Stimulated activated CD4-positive, alpha-beta T cell treated with anti-CD3 and anti-CD28 coated beads, Interleukin-15, amount 100 ng/mL, for 1 hour (primary cell): ENCODE measurements at places on chromosomes 12 and 14.
A peak's percentile ranks its signal among the peaks of the same experiment; 100 is the strongest.

- peak; percentile 43 for DNase-seq
These were observed 90.6 kb downstream of the PAPOLA start for GRCh38 chr14:96592591-96593386.

DNA sequence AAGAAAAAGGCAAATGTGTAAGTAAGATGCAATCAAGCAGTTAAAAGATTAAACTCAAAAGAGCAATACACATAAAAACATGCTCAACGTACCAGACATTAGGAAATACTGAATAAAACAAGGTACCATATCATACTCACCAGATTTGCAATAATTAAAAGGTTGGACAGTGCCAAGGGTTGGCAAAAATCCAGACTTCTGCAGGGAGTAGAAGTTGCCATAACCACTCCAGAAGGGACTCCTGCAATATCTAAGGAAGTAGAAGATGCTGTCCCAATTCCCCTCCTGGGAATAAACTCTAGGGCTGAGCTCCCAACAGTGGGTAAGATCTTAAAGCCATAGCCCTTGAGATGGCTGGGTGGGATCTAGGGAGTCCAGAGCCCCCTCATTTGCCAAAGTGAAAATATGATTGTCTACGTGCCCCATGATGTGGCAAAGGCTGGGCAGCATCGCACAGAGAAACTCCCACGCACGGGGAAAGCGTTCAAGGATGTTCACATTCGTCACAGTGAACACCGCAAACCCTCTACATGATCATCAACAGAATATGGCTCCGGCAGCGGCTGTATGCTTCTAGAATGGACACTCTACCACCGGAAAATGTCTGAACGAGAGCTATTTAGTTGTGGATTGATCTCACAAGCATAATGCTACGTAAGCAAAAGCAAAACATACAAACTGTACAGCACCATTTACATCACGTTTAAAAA is 12.3 kb downstream of the KCTD10 start:
- DNase-seq, result no peak

GRCh38 chr12:4434301-4434700 is 11.3 kb downstream of the FGF6 start:
- no peak for DNase-seq

DNA sequence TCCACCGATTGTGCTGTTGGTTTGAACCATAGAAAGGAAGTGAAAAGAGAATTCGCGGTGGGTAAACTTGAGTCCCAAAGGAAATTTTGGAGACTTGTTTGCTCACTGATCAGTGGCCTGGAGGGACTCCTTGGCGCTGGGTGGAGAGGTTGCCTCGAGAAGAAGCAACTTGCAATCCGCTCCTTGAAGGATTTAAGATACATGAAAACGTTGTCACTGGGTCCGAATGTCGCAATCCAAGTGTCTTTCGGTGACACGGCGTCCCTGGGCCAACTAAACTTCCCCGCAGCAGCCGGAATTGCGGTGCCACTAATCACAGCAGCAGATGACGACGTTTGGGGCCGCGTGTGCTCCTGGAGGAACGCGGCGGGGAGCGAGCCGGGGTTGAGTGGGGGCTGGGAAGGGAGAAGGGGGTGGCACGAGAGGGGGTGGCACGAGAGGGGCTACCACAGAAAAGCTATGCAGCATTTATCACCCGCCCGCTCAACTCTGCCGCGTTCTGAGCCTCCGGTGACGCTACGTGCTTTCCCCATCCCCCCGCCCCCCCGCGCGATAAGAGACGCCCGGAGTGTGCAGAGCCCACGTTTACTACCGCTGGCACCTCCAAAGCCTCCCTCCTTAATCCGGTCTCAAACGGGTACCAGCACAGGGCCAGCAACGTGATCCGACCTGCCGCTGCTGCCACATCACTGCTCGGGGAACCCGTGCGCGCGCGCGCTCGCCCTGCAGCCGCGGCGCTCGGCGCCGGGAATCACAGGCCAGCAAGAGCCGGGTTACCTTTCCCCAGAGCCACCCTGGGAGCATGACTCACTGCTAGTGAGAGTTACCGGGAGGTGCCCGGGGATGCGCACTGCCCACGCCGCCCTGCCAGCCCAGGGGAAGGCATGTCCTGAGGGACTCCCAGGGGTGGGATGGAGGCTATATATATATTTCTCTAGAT is 833 bp upstream of the BHLHE41 start:
- no peak for DNase-seq

DNA sequence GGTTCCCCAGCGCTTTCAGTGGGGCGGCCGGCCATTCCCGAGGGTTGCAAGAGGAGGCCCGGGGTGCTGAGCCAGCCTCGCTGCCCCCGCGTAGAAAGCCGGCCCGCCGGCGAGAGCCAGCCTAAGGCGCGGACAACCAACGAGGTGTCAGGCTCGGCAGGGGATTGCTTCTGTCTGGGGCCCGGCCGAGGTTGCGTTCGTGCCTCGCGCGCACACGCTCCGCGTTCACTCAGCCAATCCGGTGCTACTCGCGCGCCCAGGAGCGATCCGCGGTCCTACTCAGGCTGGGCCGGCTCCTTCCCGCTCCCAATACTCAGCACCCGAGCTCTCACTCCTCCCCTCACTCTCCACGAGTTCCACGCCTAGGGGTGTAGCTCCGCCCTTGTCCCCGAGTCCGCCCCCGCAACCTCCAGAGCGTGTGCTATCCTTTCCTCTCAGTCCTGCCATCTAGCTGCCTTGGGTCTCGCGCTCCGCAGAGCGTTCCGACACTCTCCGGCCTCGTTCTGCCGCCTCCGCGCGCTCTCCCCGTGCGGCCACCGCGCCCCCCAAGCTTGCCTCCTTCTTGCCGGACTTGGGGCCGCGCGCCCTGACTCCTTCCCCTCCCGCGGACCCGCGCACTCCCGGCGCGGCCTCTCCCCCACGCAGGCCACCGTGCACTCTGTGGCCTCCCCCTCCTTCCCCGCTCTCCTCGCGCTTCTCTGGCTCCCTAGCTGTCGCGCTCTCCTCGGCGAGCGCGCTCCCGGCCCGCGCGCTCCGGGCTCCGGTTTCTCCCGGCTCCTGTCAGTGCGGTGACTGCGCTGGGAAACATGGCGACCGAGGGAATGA is at the start of gene GPHN:
TSS of gene GPHN (plus strand) at position 426 of the 825 bp plus-strand sequence.
- DNase-seq, result peak; percentile 78

- DNase-seq, result no peak
These were observed 21.8 kb downstream of the RAP1B start for GRCh38 chr12:68632486-68632885.

GRCh38 chr12:53739214-53740129 is 12.2 kb upstream of the CALCOCO1 start:
- DNase-seq, result no peak

- DNase-seq, result no peak
These were observed 45.3 kb upstream of the ATP23 start for GRCh38 chr12:57896115-57896433.

DNA sequence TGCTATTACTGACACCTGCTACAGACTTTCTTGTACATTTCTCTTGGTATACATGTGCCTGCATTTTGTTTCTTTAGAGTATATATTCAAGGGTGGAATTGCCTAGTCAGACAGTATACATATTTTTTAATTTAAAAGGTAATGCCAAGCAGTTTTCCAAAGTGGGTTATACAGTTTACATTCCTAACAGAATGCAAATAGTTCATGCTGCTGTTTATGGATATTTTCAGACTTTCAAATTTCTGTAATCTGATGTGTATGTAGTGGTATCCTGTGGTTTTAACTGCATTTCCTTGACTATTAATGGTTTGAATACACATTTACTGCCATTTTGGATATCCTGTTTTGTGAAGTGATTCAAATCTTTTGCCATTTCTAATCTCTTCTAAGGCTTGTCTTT is 55.5 kb upstream of the VCPKMT start:
- no peak for DNase-seq

- DNase-seq, result no peak
These were observed 561.9 kb downstream of the CCER1 start for GRCh38 chr12:90393089-90393488.

DNA sequence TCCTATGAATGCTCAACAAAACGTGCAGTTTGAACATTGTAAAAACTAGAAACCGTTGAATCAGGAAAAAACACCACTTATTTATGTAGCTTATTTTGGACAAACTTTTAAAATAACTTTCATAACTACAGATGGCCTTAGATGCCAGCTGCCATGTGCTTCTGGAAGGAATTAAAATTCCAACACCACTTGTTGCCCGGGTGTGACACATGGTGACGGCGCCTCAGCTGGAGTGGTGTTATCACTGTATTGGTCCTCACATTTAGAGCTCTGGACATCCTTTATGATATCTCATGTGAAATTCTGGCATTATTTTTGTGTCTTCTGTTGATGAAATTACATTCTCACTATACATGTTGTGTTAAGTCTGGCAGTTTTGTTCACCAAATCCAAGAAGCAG is 211.0 kb downstream of the IPO8 start:
- no peak for DNase-seq

GRCh38 chr12:91144053-91144452 is 32.8 kb upstream of the LUM start:
- no peak for DNase-seq

- DNase-seq, result no peak
These were observed 39.8 kb downstream of the TRPV4 start for GRCh38 chr12:109793411-109793810.

DNA sequence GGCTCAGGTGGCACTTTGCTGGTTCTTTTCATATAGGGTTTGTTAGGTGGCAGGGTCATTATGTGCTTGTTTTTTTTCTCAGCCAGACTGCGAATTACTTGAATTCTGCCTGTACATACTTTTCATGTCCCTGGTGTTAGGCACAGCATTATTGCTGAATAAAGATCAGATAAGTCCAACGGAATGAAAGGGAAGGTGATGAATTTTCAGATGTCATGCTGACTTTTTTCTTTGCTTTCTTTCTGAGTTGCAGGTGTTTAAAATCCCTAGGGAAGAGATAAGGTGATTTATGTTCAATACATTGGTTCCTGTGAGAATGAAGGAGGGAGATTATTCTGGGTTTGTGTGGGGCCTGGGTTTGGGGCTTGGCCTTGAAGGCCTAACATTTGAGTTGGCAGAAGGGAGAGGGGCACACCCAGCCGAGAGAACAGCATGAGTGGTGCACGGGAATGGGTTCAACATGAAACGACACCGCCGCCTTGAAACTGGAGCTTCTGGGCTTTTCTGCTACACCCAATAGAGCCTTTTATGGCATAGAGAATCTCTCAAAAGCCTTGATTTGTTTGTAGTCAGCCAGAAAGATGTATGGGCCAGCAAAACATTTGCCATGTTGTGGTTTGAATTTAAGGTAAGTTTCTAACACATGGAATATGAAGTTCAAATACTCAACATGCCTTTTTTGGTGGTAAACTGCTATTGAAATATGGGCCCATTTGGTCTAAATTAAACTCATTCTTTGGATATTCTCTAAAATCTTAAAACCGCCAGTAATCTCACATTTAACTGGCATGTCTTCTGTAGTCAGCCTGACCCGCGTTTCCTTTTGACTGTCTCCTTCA is 477.0 kb downstream of the PCNX1 start:
- DNase-seq, result no peak

GRCh38 chr12:41966001-41966400 is 178.7 kb downstream of the GXYLT1 start:
- DNase-seq, result no peak

DNA sequence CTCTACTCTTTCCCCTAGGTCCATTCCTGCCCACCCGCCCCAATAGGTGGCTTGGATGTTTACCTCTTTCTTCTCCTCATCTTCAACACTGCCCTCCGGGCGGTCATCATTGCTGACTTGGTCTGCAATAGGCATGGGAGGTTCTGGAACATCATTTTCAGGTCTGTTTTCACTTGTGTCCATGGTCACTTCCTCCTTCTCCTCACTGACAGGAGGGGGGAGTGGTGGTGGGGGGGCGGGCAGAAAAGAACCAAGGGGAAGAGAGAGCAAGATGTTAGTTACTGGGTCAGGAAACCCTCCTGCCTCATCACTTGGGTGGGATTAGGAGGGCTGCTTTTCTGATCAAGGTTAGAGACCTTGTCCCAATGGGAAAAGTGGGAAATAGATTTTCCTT is 12.1 kb upstream of the CDH24 start:
- no peak for DNase-seq

DNA sequence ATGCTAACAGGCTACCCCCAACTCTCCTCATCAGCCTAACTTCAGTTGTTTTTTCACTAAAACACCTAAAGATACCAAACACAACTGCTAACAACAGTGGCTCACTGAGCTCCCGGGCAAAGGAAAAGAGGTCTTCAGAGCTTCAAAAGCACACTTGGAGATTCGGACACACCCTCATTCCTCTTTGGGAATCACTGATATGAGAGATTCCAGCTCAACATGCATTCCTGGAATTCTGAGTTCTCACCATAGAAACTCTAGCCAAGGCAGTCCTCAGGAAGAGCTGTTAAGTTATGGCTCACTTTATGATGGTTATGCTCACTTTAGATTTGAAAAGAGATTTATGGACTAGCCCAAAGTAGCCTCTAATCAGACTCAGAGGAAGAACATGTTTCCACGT is 40.1 kb downstream of the STXBP6 start:
- no peak for DNase-seq

DNA sequence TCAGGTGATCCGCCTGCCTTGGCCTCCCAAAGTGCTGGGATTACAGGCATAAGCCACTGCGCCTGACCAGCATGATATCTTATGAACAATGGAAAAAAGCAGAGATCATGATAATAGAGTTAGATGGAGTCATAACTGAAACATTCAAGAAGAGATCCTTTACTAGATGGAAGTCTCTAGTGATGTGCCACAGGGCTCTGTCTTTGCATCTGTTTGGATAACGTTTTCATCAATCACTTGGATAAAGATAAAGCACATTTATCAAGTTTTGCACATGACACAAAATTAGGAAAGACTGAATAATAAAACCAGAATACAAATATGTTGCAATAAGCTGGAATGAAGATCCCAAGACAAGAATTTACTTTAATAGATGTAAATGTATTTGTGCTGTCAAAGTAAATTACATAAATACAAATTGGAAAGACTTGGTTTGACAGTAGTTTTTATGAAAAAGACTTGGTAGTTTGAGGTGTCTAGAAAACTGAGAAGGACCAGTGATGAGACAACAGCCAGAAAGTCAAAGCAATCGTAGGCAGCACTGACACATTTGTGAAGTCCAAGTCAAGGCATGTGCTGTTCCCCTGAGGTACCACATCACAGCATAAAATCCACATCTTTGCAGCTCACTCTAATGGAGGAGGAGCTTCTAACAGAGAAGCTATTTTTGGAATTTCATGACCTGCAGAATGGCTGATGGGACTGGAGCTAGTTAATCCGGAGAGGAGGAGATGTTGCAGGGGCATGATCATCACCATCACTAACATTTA is 28.5 kb downstream of the GPRC5A start:
- no peak for DNase-seq
